Parietal lobe (tissue), 2 donors: ENCODE measurements at places on chromosomes 4 and X. TPM values are rescaled to one million over a fixed set of nuclear protein-coding genes. Genes with fewer than 3 reads are reported as not detected.

The TGIF2LX gene
- not detected for total RNA-seq

The F8A2 gene
- not detected for total RNA-seq

The IGSF1 gene
- total RNA-seq, result 0.63 TPM

The ARHGEF9 gene
- total RNA-seq, result 91.4 TPM

The MAML3 gene
- 11.9 TPM for total RNA-seq

The SERTM2 gene
- total RNA-seq, result not detected

The CCDC160 gene
- 0.31 TPM for total RNA-seq

The SGCB gene
- 70.1 TPM for total RNA-seq

The GYPA gene
- 1.6 TPM for total RNA-seq

The GAGE2A gene
- total RNA-seq, result not detected

The FAM184B gene
- total RNA-seq, result 3.1 TPM

The RASSF6 gene
- not detected for total RNA-seq

The CYP2U1 gene
- total RNA-seq, result 15.7 TPM

The PDE5A gene
- total RNA-seq, result 11.9 TPM

The BBS7 gene
- 51.0 TPM for total RNA-seq

The TACC3 gene
- 4.7 TPM for total RNA-seq

The TCEAL8 gene
- 59.5 TPM for total RNA-seq

The ING2 gene
- total RNA-seq, result 19.1 TPM

The MXRA5 gene
- 1.6 TPM for total RNA-seq

The LINC00632 gene
- total RNA-seq, result 192 TPM

The TNIP3 gene
- total RNA-seq, result not detected

The CPE gene
- 376 TPM for total RNA-seq

The SLC7A11 gene
- total RNA-seq, result 13.1 TPM

The PDS5A gene
- 127 TPM for total RNA-seq

The PABPC5 gene
- 8.1 TPM for total RNA-seq

The NRK gene
- total RNA-seq, result 1.3 TPM

The ARMCX5 gene
- total RNA-seq, result 49.5 TPM

The DMRTC1 gene
- total RNA-seq, result not detected
